Prostate gland (tissue), 2 donors: ENCODE measurements at places on chromosomes 1 and 21. TPM values are rescaled to one million over a fixed set of nuclear protein-coding genes. Genes with fewer than 3 reads are reported as not detected.

The PRRX1 gene
- 35.2 TPM for total RNA-seq

The BLACAT1 gene
- total RNA-seq: not detected

- peak; percentile 53 for DNase-seq
These were observed 3.2 kb downstream of the ATP1B1 start for GRCh38 chr1:169109561-169110134.

DNA sequence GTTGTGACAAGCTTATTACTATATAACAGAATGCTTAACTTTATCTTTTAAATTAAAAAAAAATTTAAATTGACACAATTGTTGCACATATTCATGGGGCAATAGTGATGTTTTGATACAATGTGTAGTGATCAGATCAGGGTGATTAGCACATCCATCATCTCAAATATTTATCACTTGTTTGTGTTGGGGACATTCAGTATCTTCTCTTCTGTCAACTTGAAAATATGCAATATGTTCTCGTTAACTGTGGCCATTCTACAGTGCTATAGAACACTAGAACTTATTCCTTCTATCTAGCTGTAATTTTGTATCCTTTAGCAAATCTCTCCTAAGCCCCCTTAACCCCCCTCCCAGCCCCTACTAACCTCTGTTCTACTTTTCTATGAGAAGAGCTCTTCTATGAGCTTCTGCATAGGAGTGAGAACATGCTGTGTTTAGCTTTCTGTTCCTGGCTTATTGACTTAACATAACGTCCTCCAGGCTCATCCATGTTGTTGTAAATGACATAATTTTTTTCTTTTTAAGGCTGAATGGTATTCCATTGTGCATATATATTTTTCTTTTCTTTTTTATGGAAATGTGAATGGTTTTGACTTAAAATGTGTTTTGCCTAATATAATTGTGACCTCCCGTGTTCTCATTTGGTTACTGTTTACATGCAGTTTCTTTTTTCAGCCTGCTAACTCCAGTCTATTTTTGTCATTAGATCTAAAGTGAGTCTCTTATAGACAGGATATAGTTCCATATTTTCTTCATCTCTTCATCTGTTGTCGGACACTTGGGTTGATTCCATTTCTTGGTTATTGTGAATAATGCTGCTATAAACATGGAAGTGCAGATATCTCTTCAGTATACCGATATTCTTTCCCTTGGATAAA, 23.8 kb downstream of the CEP350 start:
- no peak for DNase-seq

GRCh38 chr1:190957565-190957964, 479.9 kb upstream of the BRINP3 start:
- DNase-seq: no peak

- DNase-seq: no peak
These were observed 74.4 kb upstream of the SDC3 start for GRCh38 chr1:30982937-30983336.

GRCh38 chr1:45012639-45013278, 705 bp downstream of the UROD start:
- DNase-seq: peak; percentile 77

GRCh38 chr1:216046336-216046735, 376.9 kb downstream of the USH2A start:
- DNase-seq: no peak
